NCI-H460 (cell line): ENCODE measurements at places on chromosomes 7 and 10. TPM values are rescaled to one million over a fixed set of nuclear protein-coding genes. Genes with fewer than 3 reads are reported as not detected.

Gene ABCC2
- 191 and 232 TPM in 2 replicates for total RNA-seq

Gene ANKRD61
- total RNA-seq, result 0.46 and 0.72 TPM in 2 replicates

Gene GIMAP5
- not detected in 2 replicates for total RNA-seq

Gene ZNF503
- 7.5 and 10.5 TPM in 2 replicates for total RNA-seq

Gene CARD11
- 0.05 TPM in 1 of 2 replicates, not detected in the other for total RNA-seq

Gene CCDC126
- 12.3 and 16.4 TPM in 2 replicates for total RNA-seq

GRCh38 chr7:121510302-121510701, 114.2 kb upstream of the FAM3C start:
- DNase-seq, result no peak

GRCh38 chr10:102122450-102122849, 2.3 kb upstream of the LDB1 start:
- no peak for DNase-seq

DNA sequence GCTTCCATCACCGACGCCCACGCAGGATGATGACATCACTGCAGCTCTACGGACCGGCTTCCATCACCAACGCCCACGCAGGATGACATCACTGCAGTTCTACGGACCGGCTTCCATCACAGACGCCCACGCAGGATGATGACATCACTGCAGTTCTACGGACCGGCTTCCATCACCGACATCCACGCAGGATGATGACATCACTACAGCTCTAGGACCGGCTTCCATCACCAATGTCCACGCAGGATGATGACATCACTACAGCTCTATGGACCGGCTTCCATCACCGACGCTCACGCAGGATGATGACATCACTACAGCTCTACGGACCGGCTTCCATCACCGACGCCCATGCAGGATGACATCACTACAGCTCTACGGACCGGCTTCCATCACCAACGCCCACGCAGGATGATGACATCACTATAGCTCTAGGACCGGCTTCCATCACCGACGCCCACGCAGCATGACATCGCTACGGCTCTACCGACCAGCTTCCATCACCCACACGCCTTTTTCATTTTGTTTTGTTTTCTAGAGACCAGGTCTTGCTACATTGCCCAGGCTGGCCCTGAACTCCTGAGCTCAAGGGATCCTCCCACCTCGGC, 29.5 kb downstream of the GPER1 start:
- no peak for DNase-seq

GRCh38 chr7:54166419-54166818, 375.8 kb upstream of the VSTM2A start:
- no peak for DNase-seq

- peak; percentile 33 for DNase-seq
Observed at GRCh38 chr10:133438711-133439273, 14.4 kb upstream of the SPRN start.

DNA sequence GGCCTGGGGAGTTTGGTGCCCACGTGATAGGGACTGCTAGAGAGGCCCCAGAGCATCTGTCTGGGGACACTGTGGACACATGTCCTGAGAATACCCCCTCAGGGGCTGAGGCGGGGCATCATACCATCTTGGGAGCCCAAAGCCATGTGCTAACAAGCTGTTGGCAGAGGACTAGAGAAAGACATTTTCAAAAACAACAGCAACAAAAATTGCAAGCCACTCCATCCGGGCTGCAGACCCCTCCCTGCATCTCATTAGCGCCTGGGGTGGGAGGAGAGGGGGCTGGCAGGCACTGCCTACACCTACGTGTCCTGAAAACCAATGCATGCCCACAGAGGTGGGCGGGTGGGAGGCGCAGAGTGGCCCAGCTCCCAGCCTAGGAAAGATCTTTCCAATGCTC, 507.4 kb upstream of the PODXL start:
- DNase-seq, result no peak

- DNase-seq, result no peak
Observed at GRCh38 chr10:73517166-73517888, 21.5 kb upstream of the PPP3CB start.

GRCh38 chr10:124798781-124799180, 2.8 kb upstream of the ABRAXAS2 start:
- DNase-seq, result no peak

- no peak for DNase-seq
Observed at GRCh38 chr10:98259606-98260315, 8.2 kb downstream of the LOXL4 start.

DNA sequence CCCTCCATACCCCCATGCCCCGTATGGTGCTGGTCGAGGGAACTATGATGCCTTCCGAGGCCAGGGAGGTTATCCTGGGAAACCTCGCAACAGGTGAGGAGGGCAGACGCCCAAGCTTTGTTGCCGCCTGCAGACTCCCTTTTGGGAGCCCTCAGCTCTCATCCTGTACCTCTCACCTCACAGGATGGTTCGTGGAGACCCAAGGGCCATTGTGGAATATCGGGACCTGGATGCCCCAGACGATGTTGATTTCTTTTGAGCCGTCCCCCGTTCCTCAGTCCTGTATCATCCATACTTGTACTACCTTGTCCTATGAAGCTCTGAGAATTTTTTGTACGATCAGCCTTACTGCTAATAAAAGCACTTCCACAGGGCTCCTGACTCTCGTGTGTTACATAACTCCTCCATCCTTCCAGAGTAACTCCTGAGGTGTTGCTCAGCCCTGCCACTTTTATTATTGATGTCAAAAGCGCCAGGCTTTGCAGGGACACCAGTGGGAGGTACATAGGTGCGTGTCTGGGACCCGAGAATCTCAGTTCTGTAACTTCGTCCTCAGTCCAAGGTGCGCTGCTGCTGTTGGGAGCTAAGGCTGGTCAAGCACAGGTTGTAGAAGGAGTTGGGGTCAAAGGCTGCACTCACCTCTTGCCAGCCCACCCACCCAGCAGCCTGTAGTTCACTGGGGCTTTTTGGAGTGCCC, 1.1 kb downstream of the UFSP1 start:
- DNase-seq, result no peak

DNA sequence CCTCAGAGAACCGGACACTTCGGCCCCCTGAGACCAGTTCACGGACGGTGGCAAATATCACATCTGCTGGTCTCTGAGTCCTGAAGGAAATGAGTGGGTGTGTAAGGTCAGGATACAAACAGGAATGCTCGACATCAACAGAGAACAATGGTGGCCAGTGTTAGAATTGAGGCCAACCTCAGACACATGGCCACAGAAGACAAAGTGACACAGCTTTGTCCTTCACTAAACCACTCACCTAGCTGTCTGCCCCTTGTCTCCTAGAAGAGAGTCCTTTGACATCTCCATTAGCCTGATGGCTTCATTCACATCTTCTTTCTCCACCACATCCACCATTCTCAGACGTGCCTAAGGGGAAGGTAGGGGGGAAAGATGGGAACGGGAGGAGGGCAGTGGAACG, 4.3 kb downstream of the COPS6 start:
- DNase-seq, result no peak

DNA sequence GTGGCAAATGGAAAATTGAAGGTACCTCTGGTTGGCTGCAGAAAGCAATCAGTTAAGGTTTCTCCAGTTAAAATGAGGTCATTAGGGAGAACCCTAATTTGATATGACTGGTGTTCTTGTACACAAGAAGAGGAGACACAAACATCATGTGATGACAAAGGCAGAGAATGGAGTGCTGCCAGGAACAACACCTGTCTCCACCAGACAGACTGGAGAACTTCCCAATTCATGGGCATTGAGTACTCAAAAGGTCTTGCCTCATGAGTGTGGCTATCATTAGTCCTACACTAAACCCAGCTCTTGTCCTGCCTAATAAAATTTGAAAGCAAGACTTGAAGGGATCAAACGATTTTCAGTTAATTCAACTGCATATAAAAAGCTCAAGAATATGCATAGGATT, 152.6 kb downstream of the PTPN20 start:
- DNase-seq, result no peak
